ENCODE measurements at places on chromosomes 2 and 18.

- no peak for DNase-seq
Measured at GRCh38 chr2:7539760-7540159, 622.5 kb downstream of the RNF144A start.

DNA sequence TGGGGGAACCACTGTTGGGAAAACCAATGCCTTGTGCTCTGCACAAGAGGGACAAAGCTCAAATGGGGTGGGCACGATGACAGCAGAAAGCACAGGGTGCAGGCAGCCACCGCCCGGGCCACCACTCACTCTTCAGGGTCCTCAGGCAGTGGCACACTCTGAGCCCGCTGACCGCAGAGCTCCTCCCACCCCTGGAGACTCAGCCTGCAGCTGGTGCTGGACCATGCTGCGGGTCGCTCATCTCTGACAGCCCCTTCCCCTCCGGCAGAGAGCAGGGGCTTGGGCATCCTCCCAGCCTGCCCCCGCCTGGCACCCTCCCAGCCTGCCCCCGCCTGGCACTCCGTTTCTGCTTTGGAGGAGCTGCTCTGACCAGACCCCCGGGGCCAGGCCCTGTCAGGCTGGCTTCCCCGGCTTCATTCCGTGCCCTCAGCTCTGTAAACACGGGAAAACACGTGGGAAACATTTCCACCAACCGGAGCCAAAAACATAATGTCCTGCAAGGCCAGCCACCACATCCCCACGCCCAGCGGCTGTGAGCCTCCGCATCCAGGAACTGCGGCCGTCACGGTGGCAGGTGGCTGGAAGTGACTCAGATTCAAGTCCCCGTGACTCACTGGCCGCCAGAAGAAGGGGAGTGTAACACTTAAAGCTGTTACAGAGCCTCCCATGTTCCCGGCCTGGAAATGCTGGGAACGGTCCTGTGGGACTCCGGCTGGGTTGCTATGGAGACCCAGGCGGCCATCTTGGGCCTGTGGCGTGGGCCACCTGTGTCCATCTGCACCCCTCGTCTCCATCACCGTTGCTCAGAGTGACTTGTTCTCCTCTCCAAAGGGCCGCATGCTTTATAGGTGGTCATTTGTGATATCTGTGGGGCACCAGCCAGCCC is 6.8 kb upstream of the SNED1 start:
- no peak for DNase-seq

GRCh38 chr2:168874368-168875054 is 15.7 kb downstream of the SPC25 start:
- DNase-seq = no peak

DNA sequence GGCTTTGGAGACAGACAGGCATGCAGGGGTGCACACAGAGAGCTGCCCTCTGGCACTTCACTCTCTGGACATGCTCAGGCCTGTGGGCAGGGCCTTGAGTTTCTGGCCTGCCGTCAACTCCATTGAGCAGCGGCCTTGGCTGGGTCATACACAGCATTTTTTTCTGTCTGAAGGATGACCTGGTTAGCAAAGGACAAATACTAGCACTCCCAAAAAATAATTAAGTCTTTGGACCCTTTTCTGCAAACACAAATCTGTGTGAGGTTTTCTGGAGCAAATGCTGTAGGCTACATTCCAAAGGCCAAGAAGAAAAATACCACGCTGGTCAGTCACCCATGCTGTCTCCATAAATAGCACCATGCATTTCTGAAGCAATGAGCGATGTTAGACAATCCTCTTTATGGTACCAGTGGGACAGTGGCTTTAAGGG is 124.7 kb upstream of the CTAGE1 start:
- DNase-seq = no peak

DNA sequence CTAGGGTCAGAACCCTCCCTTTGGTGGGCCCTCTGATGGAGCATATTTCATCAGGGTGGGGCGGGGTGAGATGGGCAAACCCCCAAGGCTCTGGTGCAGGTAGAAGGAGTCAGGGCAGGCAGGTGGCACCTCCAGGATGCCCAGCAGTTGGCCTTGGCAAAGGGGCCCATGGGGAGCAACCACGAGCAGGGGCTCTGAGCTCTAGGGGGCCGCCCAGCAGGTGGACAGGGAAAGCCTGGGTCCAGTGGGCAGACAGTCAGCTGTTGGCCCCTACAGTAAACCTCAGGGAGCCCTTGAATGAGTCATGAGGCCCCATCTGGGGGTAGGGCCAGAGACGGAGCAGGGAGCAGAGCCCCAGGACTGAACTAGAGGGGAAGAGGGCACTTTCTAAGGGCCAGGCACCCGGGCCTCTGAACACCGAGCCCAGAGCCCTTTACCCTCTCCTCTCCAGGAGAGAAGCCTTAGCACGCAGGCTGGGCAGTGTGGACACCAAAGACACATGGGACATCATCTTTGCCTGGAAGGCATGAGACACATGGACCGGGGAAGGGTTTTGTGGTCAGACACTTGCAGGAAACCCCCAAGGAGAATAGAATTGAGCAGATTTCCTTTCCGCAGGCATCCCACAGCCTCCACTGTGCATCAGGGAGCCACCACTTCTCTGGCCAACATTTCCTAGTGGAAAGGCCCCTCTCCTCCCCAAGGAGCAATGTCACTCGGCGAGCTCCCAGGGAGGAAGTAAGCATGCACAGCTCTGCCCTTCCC is 257.3 kb downstream of the GLI2 start:
- no peak for DNase-seq

DNA sequence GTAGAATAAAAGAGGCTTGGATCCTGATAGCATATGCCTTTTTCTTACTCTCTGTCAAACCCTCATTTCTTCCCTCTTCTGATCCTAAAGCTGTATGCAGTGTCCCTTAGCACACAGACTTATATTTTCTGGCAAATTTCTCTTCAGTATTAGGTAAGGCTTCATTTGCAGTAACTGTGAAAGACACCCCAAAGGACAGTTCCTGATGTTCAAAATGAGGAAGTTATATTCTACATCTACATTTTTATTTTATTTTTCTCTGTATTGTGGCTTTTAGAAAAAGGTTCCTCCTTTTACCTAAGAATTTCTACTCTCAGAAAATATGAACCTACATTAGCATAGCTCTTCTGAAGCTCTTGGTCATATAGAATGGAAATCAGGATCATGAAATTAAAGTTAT is 261.7 kb downstream of the PDE11A start:
- no peak for DNase-seq

GRCh38 chr2:160609346-160609745 is 115.7 kb upstream of the RBMS1 start:
- no peak for DNase-seq

- no peak for DNase-seq
Measured at GRCh38 chr2:1321321-1321720, 91.9 kb upstream of the TPO start.

GRCh38 chr2:236976266-236977062 is 109.2 kb upstream of the COPS8 start:
- DNase-seq = no peak

GRCh38 chr2:159125858-159126257 is 157.4 kb downstream of the TANC1 start:
- no peak for DNase-seq

DNA sequence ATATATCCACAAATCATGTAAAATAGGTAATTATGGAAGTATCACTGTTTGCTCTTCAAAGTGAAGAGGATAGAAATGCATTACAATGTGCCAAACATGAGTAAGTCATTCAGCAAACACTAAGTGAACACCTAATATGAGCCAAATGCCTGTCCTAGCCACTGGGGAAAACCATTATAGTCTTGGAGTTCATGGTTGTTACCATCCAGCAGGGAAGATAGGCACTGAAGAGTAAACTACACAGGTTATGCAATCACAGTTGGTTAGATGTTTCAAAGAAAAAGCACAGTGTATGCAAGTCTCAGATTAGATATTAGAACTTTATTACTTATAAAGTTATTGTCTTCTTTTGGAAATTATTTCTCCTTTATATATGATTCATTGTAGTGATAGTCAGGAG is 3.9 kb upstream of the SERPINB2 start:
- DNase-seq = no peak

GRCh38 chr2:205077159-205077558 is 531.9 kb downstream of the PARD3B start:
- DNase-seq = no peak
